Fibroblast of upper back skin (primary cell): ENCODE measurements at places on chromosomes 7 and 10.

GRCh38 chr7:22589641-22590201 lies 89.7 kb upstream of the STEAP1B start:
- DNase-seq = peak; percentile 54

- DNase-seq = no peak
These were observed 454.5 kb upstream of the ZMIZ1 start for GRCh38 chr10:78614267-78614666.

DNA sequence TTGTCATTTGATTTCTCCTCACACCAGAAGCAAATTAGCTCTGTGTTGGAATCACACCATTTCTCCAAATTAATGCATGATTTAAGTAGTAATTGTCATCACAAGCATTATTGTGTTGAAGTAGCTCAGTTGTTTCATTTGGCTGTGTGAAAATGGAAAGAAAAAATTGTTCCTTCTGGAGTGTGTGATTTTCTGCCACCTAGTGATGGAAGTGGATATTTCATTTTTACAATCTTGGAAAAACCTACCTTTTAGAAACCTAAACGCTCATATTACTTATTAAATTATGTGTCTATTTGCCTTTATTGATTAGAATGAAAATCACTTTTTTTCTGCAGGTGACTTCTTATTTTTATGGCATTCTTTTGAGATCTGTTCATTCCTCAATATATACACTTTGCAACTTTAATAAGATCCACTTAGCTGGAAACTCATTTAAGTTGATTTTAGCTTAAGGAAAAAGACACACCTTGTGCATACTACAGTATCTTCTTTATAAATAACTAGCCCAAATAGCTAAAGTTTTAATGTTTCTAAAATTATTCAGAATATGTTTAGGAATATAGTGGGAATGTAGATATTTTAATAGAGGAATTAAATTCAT lies 50.0 kb downstream of the SRI start:
- DNase-seq = peak; percentile 8

GRCh38 chr7:14045651-14046050 lies 56.2 kb upstream of the ETV1 start:
- no peak for DNase-seq

DNA sequence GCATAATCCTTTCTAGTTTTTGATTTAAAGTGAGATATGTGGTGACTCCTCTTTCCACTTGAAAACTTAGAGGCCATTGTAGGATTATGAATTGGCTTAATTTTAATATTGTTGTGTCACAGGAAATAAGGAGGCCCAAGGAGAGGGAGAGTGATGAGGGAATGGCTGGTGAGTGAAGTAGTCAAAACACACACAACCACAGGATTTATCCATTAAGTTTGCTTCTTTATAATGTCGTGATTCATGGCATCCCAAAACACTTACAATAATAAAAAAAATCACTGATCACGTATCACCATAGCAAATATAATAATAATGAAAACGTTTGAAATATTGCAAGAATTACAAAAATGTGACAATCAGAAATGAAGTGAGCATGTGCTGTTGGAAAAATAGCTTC lies 1215.5 kb upstream of the LRRTM3 start:
- peak; percentile 8 for DNase-seq

DNA sequence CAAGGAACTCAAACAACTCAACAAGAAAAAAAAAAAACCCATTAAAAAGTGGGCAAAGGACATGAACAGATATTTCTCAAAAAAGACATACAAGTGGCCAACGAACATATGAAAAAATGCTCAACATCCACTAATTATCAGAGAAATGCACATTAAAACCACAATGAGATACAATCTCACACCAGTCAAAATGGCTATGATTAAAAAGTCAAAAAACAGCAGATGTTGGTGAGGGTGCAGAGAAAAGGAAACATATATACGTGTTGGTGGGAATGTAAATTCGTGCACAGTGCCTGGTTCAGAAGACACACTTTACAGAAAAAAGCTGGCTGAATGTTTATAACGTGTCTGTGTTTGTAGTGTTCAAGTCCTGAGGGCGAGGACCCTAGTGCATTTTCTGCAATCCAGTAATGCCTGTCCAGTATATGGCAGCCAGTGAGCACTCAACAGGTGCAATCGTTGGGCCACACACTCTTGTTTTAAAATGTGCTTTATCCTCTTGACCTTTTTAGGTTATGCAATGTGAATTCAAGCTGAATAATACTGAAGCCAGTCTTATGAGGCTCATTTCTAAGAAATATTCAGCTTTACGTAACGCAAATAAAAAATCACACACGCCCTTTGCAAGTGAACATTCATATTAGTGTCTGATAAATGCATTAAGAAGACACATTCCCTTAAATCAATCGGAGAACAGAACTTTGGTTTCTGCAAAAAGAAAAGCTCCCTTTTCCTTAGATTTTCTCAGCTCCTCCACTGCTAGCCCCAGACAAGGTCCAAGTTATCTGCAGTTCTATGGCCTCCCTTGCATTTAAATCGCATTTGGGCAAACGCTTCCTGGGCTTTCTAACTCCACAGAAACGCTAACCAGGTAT lies 813 bp upstream of the MTURN start:
- no peak for DNase-seq

GRCh38 chr7:142477079-142477651 lies 219.3 kb upstream of the PRSS58 start:
- peak; percentile 71 for DNase-seq

DNA sequence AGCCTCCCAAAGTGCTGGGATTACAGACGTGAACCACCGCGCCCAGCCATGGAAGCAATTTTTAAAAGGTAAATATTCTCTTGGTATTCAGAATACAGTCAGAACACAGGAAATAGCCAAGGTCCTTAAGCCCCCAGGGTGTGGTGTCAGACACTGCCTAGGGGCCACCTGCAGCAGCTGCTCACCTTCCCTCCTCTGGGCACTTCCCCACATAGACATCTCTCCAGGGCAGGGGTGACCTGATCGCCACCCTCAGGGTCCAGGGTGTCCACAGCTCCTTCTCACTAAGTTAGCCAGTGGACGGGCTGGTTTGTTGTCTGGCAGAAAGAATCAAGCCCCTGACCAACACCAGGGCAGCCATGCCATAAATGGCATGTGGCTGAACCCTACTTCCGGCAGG lies 15.9 kb downstream of the URGCP start:
- DNase-seq = no peak
